ENCODE measurements at places on chromosomes 7 and 10.

DNA sequence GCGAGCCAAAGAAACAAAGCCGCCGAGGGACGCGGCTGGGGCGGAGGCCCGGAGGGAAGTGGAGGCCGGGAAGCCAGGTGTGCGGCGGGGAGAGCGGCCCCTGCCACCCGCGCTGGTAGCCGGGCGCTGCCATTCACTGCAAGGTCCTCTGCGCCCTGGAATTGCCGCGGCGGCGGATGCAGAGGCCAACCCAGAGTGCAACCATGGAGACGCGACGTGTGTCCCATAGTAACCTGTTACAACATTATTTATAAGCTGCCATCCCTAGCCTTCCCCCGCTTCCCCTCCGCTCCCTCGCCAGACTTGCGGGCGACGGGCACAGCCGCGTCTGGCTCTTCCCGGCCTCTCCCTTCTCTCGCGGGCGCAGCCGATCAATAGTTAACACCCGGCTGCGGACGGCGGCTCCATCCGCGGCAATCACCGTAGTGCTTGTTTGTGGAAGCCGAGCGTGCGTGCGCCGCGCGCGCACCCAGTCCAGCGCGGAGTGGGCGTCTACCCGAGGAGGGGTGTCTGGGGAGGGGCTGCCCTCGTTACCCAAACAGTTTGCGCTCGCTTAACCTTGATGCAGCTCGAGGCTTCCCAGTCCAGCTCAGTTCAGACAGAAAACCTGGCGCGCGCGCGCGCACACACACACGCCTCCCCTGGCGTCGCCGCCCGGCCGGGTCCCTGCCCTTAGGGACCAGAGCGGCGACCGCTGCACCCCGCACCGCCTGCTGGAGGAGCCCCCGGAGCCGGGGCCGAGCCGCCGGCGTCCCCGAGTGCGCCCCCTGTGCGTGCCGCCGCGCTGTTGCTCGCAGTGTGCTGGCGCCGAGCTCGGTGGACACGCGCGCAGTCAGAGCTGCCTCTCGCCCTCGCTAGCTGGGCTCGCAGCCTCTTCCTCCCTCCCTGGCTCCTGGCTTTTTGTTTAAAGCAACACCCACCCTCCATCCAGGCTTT, 165.4 kb upstream of the DPP6 start:
- no peak for DNase-seq

GRCh38 chr10:11170993-11171851, 153.6 kb downstream of the CELF2 start:
- peak; percentile 61 for DNase-seq

DNA sequence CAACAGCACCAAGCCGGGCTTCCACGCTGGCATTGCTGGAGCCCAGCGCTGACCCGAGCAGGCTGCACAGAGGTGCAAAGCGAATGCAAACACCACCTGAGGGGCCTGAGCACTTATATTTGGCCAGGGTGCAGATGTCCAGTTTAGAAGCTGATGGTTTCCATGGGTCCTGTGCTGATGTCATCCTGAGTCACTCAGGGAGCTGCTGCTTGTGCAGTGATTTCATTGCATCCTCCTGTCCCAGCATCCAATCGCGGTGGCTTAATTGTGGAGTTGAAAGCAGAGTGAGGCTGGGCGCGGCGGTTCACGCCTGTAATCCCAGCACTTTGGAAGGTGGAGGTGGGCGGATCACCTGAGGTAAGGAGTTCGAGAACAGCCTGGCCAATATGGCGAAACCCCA, 410.2 kb upstream of the KLF6 start:
- no peak for DNase-seq

DNA sequence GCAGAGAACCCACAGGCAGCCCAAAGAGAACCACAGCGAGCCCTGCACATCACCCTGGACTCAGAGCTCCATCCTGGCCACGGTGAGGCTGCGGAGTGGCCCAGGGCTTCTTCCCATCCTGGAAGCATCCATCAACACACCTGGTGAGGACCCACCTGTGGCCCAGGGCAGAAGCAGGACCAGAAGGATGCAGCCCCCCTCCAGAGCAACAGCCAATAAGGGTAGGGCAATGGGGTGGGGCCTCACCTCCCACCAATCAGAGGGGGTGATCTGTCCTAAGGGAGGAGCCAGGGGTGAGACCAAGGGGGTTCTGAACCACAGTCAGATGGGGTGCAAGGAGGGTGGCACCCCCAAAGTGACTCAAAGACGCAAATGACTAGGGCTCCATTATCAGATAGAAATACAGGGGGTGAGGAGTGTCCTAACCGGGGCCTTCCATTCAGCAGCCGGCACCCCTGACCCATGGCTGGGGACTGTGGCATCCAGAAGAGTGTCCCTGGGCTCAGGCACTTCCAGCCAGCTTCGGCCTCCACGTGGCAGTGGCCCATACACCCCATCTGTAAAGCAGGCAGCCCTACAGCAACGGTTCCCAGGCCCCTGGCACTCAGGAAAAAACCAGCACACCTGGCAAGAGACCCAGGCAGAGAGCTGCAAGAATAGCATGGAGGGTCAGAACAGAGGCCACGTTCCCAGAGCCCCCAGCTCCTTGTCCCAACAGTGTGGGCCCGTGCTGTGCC, 36.9 kb downstream of the STK32C start:
- no peak for DNase-seq
